ENCODE measurements at places on chromosomes 13 and 19.

DNA sequence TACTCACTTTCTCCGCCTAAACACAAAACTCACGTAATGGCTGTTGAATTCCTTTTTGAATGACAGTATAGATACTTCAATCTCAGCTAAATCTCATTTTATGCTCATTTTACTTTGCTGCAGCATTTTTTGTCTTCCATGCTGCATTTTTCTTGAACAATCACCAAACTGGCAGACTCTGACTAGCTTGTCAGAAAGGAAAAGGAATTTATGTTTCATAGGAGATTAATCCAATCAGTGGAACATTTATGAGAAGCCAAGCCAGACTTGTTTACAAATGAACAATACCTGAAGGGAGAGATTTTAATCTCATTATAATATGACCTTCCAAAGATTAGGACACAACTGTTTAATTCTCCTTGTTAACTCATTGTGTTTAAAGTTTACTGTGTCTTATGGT is 1044.3 kb downstream of the DIAPH3 start:
- no peak for DNase-seq

- no peak for DNase-seq
Observed at GRCh38 chr19:55676889-55677505, 2.0 kb downstream of the EPN1 start.

DNA sequence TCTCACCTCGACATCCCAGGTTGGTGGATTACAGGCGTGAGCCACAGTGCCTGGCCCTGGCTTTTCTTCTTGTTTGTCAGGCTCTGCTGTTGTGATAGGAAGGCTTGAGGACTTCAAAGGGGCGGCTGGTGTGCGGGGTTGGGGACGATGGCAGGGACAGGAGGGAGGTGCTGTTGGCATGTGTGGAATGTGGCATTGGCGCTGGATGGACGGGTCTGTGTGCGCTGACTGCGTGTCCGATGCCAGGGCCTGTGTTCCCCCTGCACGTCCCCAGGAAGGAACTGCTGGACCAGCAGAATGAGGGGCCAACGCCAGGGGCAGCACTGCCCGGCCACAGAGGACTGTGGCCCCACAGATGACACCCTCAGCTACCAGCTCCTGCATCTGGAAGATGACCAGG is 12.7 kb upstream of the PTBP1 start:
- no peak for DNase-seq

GRCh38 chr19:35184884-35185283 is 30.3 kb downstream of the FXYD5 start:
- no peak for DNase-seq

DNA sequence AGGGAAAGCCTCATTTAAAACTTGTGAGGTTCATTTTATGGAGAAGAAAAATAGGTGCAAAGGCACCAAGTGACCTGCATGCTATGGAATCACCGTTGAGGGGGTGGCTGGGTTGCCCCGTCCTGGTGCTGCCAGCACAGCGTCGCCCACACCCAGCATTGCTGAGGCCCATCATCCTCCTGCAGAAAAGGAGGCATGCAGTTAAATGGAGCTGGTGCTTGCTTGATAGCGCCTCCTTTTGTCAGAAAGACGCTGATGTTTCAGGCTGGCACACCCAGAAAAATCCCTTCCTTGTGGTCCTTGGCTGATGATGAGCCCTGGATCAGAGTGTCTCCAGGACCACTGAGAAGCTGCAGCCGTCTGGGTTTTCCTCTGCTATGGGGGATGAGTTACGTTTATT is 36.9 kb downstream of the DHRS12 start:
- no peak for DNase-seq

GRCh38 chr19:13281567-13282291 is 131.5 kb downstream of the IER2 start:
- no peak for DNase-seq

- DNase-seq = no peak
Observed at GRCh38 chr13:50733392-50733791, 110.1 kb downstream of the DLEU7 start.

DNA sequence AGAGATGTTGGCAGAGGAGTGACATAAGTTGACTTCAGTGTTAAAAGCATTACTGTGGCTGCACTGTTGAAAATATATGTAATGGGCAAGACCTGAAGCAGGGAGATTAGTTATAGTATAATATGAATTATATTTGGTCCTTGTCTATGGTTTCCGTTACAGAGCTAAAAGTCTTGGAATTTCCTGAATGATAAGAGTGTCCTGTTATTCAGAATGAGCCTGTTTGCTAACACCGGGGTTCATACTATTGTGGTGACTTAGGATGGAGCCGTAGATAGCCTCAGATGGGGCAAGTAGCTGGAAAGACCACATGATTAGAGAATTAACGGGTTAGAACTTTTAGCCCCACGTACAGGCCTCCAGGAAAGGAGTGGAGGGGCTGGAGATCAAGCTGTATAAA is 5.7 kb downstream of the USPL1 start:
- DNase-seq = no peak

DNA sequence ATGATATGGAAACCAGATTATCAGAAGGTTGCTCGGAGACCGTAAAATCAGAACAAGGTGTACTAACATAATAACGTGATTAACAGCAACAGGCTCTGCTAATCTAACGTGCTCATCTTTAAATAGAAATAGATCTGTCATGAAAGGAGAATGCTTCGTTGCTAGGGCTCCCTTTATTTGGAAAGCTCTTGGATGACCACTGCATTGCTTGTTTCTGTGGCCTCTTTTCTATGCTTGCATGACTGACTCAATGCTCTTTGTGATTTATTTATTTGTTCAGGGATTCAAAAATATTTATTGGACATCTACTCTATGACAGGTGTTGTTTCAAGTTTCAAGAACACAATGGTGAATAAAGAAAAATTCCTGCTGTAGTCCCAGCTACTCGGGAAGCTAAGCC is 22.3 kb upstream of the ZDHHC20 start:
- no peak for DNase-seq

DNA sequence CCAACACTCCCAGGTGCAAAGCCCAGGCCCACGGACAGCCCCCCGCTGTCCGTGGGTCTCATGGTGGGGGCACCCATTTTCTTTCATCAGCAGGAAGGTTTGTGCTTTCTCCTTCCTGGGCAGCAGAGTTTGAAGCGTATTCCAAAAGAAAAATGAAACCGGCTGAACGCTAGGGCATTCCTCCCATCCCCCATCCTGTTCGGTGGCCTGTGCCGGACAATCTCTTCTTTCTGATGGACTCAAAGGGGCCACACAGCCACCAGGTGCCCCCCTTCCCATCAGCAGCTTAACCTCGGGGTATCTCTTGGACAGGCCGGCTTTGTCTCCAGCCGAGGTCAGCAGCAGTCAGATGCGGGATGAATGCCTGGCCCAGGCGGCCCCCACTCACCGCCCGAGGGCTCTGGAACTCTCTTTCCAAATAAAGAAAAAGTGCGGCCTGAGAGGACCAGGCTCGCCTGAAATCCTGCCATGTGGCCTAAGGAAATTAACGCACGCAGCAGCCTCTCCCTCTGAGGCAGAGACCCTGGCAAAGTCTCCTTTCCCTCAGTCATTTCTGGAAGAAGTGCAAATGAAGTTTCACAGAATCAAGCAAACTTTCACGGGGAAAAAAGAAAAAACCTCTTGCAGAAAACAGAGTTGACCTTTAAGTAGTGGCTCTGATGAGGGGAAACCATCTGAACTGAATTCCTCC is 67.8 kb downstream of the RASA3 start:
- DNase-seq = no peak

DNA sequence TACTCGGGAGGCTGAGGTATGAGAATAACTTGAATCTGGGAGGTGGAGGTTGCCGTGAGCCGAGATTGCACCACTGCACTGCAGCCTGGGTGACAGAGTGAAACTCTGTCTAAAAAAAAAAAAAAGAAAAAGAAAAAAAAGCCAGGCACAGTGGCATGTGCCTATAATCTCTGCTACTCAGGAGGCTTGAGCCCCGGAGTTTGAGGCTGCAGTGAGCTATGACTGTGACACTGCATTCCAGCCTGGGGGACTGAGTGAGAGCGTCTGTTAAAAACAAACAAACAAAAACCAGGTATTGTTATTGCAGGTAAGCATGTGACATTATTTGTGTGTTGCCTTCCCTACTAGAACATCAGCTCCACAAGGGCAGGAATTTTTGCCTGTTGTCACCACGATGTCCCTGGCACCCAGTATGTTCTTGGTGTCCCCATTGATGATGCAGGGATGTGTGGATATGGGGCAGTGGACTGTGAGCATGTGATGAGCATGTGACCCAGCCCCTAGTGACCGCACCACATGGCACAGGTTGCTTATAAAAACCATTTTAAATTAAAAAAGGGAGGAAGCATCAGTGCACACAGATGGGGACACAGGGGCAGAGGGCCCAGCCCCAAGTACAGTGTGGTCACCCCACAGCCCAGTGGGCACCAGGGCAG is 1.6 kb upstream of the KANK2 start:
- no peak for DNase-seq

- DNase-seq = no peak
Observed at GRCh38 chr13:49927755-49928154, 8.4 kb downstream of the SPRYD7 start.

- no peak for DNase-seq
Observed at GRCh38 chr13:54563286-54563685, 1534.7 kb downstream of the OLFM4 start.

- DNase-seq = no peak
Observed at GRCh38 chr19:35295792-35296462, 4.0 kb downstream of the MAG start.

GRCh38 chr13:99974296-99974938 is 2.9 kb upstream of the ZIC5 start:
- no peak for DNase-seq

Data from coronary artery (tissue), 2 donors.